Suppressor macrophage treated with lipopolysaccharide for 4 hours (primary cell): ENCODE measurements at places on chromosomes 3 and 15.
A peak's percentile ranks its signal among the peaks of the same experiment; 100 is the strongest.

GRCh38 chr3:49785565-49786356 lies 581 bp downstream of the IP6K1 start:
- peak; percentile 27 for DNase-seq

DNA sequence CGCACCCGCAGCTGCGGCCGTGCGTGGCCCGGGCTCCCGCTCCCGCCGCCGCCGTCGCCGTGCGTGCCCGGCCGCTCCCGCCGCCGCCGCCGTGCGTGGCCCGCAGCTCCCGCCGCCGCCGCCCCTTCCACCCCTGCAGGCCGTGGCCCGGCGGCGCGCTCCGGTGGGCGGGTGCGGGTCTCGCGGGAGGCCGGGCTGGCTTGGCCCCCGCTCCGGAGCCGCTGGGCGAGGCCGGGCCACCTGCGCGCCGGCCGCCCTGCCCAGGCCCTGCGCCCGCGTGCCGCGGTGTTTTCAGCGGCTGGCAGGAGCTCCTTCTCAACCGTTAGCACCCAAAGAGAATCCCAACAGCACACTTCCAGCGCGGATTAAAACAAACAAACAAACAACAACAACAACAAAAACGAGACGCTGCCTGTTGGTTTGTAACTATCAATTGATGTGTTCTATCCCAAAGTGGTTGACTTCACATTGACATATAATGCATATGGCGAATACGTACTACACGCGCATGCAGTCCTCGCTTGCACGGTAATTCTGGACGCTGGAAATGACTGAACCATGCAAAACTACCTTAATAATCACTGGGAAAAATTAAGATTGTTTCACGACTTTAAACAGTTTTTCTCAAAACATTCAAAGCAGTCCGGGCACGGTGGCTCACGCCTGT lies 113.7 kb upstream of the GOLGA8J start:
- no peak for DNase-seq

- DNase-seq, result peak; percentile 73
Observed at GRCh38 chr15:72199721-72200212, 2.2 kb upstream of the GRAMD2A start.

GRCh38 chr15:98715890-98716443 lies 67.6 kb downstream of the IGF1R start:
- no peak for DNase-seq

GRCh38 chr3:101512396-101512645 lies 691 bp downstream of the SENP7 start:
- DNase-seq, result no peak

GRCh38 chr15:30978328-30978727 lies 13.1 kb downstream of the MTMR10 start:
- no peak for DNase-seq

- no peak for DNase-seq
Observed at GRCh38 chr3:67382536-67382935, 271.9 kb downstream of the SUCLG2 start.

GRCh38 chr3:189809583-189809982 lies 178.4 kb downstream of the TP63 start:
- no peak for DNase-seq

- no peak for DNase-seq
Observed at GRCh38 chr15:101264911-101265641, 12.2 kb downstream of the SELENOS start.

GRCh38 chr15:99403597-99403996 lies 152.3 kb downstream of the LRRC28 start:
- DNase-seq, result peak; percentile 63

DNA sequence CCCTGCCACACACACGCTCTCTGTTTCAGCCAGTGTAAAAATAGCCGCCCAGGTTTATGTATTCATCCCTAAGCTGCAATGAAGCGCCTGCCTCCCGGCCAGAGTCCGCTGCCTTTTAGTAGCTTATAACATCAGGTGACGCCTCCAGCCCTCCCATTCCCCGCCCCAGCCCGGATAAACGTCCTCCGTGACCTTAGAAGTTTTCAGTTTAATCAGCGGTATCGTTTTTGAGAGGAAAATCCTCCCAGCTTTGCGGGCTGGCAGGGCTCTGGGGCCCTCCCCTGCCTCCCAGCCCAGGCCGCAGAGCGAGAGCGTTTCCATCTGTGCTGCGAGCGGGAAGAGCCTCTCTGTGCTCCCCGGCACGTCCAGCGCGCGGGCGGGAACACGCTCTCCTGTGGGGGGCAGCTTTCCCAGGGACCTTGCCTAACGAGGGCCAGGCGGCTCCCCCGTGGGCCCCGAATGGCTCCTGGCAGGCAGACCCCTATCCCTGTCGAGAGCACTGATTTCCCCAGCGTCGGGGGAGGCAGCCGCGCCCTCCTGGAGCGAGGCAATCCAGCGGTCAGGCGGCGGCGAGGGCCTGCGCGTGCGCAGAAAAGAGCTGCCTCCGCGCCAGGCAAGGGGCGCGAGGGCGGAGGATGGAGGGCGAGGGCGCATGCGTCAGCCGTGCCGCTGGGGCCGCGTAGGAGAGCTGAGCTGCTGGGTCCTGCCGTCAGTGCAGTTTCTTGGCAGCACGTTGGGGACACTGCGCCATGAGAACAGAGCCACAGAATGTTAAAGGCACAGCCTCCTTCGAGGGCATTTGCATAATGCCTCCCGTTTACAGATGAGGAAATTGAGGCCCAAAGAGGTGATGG lies 71.1 kb downstream of the CCNL1 start:
- DNase-seq, result peak; percentile 98

GRCh38 chr3:10570196-10570946 lies 65.0 kb upstream of the ATP2B2 start:
- peak; percentile 37 for DNase-seq

DNA sequence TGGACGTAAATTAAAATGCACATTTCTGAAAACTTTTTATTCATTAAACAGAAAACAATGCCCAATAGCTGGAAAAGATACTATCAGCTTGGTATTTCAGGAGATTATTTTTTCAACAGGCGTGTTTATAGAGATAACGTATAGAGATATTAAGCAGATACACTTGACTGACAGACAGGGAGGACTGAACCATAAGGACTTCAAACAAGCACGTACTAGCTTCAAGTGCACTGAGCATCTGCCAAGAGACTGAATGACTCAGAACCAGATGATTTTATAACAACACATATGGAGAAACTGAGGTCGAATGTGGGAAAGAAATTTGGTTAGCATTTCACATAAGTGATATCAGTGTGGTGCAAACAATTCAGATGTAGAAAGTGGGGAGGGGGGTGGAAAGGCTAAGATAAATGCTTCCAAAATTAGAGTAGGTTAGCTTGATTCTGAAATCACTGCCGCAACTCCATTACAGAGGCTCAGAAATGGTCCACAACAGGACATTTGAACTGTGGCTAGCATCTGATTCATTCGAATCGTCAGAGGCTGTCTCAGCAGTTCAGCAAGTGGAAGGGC lies 103.5 kb downstream of the SEMA6D start:
- DNase-seq, result no peak

GRCh38 chr3:37519236-37519635 lies 342.4 kb upstream of the CTDSPL start:
- no peak for DNase-seq

DNA sequence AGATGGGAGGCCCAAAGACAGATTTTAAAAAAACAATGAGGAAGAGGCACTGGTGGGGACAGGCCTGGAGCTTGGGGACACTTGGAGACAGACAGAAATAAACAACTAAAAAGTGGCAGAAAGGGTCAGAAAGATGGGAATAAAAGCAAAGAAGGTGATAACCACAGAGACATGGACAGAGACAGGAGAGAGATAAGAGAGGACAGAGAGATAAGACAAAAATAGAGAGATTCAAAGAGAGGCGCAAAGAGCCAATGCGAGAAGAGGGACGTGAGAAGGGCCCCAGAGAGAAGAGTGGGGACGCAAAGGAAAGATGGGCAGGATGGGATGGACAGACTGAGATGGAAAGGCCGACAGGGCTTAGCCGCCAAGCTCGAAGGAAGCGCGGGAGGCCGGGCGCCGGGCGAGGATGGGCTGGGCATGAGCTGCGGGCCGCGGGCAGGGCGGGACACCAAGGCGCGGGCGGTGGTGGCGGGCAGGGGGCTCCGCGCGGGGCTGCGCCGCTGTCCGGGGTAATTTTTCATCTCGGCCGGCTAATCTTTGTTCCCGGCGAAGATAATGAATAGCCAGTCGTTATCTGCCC lies 3.1 kb upstream of the GATA2 start:
- no peak for DNase-seq

DNA sequence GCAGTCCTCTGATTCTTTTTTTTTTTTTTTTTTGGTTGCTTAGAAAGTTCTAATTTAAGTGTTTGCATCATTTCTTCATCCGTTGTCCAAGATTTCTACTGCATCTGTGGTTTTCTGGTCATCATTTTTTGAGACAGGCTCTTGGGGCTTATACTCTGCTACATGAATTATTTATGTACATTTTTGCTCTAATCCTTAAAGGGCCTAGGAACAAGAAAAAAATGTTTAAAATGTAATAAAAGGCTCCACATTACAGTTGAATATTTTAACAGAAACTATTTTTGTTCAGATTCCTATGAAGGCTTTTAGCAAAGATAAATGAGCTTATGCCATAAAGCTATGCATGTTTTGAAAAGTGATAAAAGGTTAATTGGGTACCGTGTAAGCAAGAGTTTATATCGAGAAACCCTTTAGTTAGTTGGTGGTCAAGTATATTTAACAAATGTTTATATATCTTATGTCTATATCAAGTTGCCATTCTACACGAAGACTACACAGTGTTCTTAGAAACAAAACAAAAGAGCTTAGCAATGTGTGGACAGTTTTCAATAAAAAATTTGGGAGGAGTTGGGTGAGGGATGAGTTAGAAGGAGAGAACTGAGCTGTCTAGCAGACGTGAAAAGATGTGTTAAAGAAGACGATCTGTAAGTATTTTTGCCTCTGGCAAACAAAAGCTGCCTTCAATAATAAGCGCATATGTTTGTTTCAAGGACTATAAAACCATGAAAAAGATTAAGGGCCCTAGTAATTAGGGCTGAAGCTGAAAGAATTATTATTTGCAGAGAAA lies 563.6 kb upstream of the NAALADL2 start:
- no peak for DNase-seq

DNA sequence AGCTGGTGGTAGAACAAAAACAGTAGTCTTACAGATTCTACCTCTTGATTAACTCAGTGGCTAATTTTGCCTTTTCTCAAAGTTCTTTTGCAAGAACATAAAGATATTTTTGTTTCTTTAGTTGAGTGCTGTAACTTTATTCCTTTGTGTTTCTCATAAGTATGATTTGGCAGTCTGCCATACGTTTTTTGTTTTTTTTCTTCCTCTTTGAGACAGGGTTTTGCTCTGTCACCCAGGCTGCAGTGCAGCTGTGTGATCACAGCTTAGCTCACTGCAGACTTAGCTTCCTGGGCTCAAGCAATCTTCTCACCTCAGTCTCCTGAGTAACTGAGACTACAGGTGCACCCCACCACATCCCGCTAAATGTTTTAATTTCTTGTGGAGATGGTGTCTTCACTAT lies 22.4 kb downstream of the B3GNT5 start:
- peak; percentile 90 for DNase-seq

- DNase-seq, result no peak
Observed at GRCh38 chr3:61682671-61683548, 121.5 kb downstream of the PTPRG start.

GRCh38 chr15:55586808-55587207 lies 1.3 kb downstream of the PYGO1 start:
- DNase-seq, result no peak

- no peak for DNase-seq
Observed at GRCh38 chr3:75341324-75342067, 322.6 kb upstream of the FRG2C start.

- DNase-seq, result no peak
Observed at GRCh38 chr3:104885214-104885814, 481.4 kb upstream of the ALCAM start.

DNA sequence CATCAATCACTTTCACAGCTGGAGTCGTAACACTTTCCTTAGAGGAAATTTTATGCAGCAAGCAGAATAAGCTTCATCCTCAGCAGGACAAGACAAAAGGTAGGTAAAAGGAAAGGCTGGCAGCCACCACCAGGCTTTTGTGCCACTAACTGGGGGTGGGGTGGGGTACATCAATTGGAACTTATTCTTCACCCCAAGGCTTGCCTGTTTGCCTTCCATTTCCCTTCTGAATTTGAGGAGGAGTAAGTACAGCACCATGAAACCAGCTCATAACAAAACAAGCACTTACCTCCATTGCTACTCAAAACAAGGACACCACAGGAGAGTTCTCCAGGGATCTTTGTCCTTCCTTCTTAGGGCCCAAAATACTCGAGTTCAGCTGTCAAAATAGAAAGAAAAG lies 296.8 kb downstream of the ARRDC4 start:
- DNase-seq, result no peak

DNA sequence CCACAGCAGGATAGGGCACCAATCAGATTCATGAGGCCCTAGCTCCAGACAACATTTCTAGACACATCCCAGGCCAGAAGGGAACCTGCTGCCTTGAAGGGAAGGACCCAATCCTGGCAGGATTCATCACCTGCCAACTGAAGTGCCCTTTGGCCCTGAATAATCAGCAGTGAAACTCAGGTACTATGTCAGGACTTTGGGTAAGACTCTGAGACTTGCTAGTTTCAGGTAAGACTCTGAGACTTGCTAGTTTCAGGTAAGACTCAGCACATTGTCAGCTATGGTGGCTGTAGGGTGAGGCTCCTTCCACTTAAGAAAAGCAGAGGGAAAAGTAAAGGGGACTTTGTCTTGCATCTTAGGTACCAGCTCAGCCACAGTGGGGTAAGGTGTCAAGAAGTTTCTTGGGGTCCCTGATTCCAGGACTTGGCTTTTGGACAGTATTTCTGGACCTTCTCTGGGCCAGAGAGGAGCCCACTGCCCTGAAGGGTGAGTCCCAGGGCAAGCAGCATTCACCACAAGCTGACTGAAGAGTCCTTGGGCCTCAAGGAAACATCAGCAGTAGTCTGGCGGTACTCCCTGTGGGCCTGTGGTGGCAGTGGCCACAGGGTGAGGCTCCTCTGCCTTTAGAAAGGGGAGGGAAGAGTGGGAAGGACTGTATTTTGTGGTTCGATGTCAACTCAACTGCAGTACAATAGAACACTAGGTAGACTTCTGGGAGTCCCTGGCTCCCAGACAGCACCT lies 13.7 kb upstream of the COL8A1 start:
- no peak for DNase-seq

DNA sequence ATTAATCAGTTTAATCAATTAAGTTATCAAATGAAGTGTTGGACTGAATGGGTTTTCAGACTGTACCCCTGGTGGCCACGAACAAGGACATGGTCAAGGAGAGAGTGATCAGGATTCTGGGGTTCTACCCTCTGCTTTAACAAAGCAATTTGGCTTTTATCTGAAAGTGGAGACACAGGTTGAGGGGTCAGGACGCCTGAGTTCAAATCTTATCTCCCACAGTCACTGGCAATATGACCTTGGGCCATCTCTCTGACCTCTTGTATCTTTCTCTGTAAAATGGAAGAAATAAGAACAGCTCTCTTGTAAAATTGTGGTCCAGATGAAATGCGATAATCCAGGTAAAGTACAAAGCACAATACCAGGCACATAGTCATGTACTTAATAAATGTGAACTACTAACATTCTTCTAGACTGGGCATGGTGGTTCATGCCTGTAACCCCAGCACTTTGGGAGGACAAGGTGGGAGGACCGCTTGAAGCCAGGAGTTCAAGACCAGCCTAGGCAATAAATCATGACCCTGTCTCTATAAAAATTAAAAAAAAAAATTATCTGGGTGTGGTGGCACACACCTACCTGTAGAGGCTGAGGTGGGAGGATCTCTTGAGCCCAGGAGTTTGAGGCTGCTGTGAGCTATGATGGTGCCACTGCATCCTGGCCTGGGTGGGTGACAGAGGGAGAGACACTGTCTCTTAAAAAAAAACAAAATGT lies 48.6 kb upstream of the ARL8B start:
- no peak for DNase-seq
